Cardiac muscle cell (in vitro differentiated cells and primary cell): ENCODE measurements at places on chromosomes 3 and 15. TPM values are rescaled to one million over a fixed set of nuclear protein-coding genes. Genes with fewer than 3 reads are reported as not detected.
A peak's percentile ranks its signal among the peaks of the same experiment; 100 is the strongest.

C3orf49 gene
- not detected in 2 replicates for total RNA-seq

PLA1A gene
- 0.07 TPM in 1 of 2 replicates, not detected in the other for total RNA-seq

DISP2 gene
- total RNA-seq: 0.15 and 0.21 TPM in 2 replicates

COL8A1 gene
- total RNA-seq: 1.5 and 6.9 TPM in 2 replicates

FOXB1 gene
- not detected in 2 replicates for total RNA-seq

GOLGA8G gene
- 0.15 TPM in 1 of 2 replicates, not detected in the other for total RNA-seq

ICE2 gene
- total RNA-seq: 19.8 and 41.5 TPM in 2 replicates

PTPRG gene
- total RNA-seq: 35.1 and 45.7 TPM in 2 replicates

DNAH12 gene
- 0.53 and 0.57 TPM in 2 replicates for total RNA-seq

SPINT1 gene
- 4.0 and 9.5 TPM in 2 replicates for total RNA-seq

DNA sequence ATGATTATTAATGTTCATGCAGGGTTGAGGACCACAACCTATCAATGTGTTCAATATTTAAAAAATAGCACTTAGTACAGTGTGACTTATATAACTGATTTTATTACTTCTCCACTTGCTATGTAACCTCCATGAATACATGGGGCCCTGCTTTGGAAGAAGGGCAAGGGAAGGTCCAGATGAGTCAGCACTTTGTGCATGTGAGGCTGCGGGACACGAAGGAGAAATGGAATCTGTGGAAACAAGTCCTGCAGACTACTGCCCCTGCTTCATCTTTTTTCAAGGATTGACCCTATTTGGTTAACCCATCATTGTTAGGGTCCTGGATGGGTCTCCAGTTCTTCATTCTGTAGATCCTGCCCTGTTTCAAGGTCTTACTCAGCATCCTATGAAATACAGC lies 1.6 kb downstream of the NXPE3 start:
- H3K36me3 ChIP-seq: peaks cover 2% of the 10 kb centered on the region
- no peak overlapping the region for H3K4me3 ChIP-seq
- H3K27ac ChIP-seq: no peak overlapping the region
- no peaks in the 10 kb centered on the region for H3K27me3 ChIP-seq

DNA sequence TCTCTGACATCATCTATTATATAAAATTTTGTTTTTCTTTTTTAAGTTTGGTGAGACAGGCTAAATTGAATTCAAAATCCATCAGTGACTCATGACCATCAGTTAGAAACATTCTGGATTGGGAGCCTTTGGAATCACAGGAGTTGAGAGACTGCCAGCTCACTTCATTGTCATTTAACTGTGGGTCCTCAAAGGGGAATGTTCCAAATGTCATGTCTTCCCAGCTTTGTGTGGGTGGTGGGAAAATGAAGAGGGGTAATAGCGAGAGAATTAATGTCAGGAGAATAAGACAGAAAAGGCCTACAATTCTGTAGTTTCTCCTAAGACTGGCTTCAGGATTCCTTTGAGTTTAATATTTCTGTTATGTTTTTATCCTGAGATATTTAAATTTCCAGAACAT lies 1051.9 kb downstream of the FHIT start:
- no peak overlapping the region for H3K4me3 ChIP-seq
- H3K27ac ChIP-seq: no peak overlapping the region
- H3K4me1 ChIP-seq: no peaks in the 10 kb centered on the region
- H3K36me3 ChIP-seq: no peaks in the 10 kb centered on the region

GRCh38 chr3:114846779-114847178 lies 300.3 kb downstream of the ZBTB20 start:
- H3K4me1 ChIP-seq: no peaks in the 10 kb centered on the region
- DNase-seq: no peak
- H3K27ac ChIP-seq: no peak overlapping the region
- H3K27me3 ChIP-seq: no peaks in the 10 kb centered on the region
- no peak overlapping the region for H3K4me3 ChIP-seq

DNA sequence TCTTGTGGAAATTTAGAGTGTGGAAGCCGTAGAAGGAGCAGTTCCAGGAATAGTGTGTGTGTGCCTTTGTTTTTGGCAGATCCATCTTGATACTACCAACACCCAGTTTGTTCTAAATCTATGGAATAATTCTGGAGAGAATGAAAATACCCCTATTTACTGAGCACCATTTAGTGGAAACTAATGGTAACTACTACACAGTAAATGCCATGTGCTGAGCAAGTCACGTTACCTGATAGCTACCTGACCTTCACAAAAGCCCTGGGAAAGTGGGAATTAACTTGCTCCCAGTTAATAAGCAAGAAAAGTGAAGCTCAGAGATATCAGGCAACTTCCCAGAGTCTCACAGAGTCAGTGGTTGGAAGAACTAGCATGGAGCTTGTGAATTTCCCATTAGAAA lies 137.7 kb downstream of the ARPP21 start:
- DNase-seq: no peak
- no peak overlapping the region for H3K27ac ChIP-seq
- H3K4me1 ChIP-seq: no peaks in the 10 kb centered on the region
- H3K4me3 ChIP-seq: no peak overlapping the region
- no peaks in the 10 kb centered on the region for H3K36me3 ChIP-seq
- H3K27me3 ChIP-seq: no peaks in the 10 kb centered on the region

DNA sequence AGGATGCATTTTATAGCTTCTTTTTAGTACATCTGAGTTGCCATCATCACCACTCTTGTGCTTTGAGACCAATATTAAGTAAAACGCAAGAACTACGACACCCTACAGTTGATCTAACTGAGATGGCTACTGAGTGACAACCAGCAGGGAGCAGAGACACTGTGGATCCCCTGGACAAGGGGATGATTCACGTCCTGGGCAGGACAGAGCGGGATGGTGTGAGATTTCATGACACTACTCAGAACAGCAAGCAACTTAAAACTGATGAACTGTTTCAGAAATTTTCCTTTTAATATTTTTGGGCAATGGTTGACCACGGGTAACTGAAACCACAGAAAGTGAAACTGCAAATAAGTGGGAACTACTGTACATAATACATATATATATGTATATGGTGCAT lies 299.2 kb downstream of the ADAMTS17 start:
- H3K27me3 ChIP-seq: no peaks in the 10 kb centered on the region
- no peak overlapping the region for H3K27ac ChIP-seq
- no peaks in the 10 kb centered on the region for H3K36me3 ChIP-seq
- peak; percentile 13 for DNase-seq
- H3K4me3 ChIP-seq: no peak overlapping the region

DNA sequence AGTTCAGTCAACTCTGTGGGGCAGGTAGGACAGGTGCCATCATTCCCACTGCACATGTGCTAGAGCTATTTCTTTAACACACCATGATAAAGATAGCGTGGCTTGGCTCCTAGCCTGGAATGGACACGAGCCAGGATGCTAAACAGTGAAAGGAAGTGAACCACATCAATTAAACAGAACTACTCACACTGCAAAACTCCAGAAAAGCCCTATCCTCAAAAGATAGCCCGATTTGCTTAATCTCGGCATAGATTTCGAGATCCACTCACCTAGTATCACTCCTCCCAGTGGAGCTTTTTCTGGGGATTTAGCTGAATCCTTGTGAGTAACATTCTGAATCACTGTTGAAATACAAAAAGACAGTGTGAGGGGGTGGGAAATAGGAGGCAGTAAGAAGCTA lies 118.0 kb downstream of the ABI3BP start:
- H3K27ac ChIP-seq: no peak overlapping the region
- no peaks in the 10 kb centered on the region for H3K4me1 ChIP-seq
- no peak overlapping the region for H3K4me3 ChIP-seq
- no peaks in the 10 kb centered on the region for H3K36me3 ChIP-seq
- no peaks in the 10 kb centered on the region for H3K27me3 ChIP-seq

DNA sequence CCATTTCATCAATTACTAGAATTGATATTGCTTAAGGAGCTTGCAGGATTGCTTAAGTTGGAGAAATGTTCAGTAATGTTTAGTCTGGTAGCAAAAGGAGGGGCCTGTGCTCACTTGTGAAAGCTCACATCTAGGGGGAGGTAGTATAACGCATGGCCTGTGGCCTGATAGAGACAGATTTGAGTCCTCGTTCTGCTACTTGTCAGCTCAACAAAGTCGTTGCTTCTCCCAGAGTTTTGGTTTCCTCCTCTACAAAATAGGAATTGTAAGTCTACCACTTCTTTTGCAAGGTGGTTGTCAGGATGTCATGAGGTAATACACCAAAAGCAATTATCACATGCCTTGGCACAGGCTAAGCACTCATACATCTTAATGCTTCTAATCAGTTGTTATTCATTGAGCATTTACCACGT lies 1.3 kb downstream of the ST3GAL6 start:
- H3K4me1 ChIP-seq: peaks cover 86% of the 10 kb centered on the region
- peak overlapping the region; percentile 77 for H3K27ac ChIP-seq
- DNase-seq: no peak
- no peaks in the 10 kb centered on the region for H3K27me3 ChIP-seq
- H3K4me3 ChIP-seq: no peak overlapping the region
- no peaks in the 10 kb centered on the region for H3K36me3 ChIP-seq

- no peak for DNase-seq
- H3K36me3 ChIP-seq: no peaks in the 10 kb centered on the region
- no peaks in the 10 kb centered on the region for H3K4me1 ChIP-seq
- no peak overlapping the region for H3K27ac ChIP-seq
- H3K4me3 ChIP-seq: no peak overlapping the region
These were observed 321.2 kb upstream of the TLE3 start for GRCh38 chr15:70418943-70419342.
